ENCODE measurements at places on chromosomes 5 and 9.
A peak's percentile ranks its signal among the peaks of the same experiment; 100 is the strongest.

DNA sequence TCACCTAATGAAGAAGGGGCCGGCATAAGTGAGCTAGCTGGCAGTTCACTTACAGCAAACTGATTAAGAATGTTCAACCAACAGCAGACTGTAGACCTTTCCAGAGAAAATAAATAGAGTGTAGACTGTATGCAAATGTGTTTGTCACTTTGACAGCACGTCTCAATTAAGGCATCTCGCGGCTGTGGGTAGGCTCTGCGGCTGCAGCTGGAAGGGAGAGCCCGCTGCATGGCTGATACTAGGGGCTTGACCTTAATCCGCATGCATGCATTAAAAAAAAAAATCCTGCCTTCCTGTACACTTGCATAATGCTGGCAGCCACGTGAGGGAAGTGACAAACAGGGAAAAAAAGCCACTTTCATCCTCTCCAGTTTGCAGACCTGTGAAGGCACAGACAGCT lies 82.3 kb downstream of the CRB2 start:
- no peak for DNase-seq

DNA sequence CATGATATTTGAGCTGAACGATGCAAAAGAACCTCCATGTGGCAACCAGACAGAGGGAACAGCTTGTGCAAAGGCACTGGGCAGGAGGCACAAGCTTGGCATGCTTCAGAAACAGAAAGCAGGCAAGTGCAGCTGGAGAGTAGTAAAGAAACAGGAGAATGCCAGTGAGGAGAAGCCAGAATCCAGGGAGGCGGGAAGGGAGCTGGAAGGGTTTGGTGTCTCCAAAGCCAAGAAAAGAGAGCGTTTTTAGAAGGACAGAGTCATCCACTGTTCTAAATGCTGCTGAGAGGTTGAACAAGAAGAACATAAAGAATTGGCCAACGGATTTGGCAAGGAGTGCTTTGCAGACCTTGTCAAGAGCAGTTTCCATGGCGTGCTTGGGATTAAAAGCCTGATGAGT lies 124.7 kb downstream of the TLE1 start:
- DNase-seq: no peak

DNA sequence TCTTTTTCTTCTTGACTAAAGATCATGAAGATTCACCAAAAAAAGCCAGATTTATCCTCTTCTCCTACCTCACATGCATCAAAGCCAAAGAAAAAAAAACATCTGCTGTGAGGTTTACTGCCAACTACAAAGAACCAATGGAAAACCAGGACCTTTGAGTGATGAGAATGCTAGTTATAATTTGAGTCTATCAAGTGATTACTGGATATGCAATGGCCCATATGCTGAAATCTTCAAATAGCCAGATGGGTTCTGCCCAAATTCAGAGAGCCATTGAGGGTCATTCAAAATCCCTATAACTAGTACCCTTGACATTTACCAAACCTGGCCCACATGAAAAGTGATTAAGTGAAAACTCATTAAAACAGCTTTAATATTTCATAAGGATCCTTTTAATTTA lies 78.4 kb upstream of the ACO1 start:
- DNase-seq: no peak

DNA sequence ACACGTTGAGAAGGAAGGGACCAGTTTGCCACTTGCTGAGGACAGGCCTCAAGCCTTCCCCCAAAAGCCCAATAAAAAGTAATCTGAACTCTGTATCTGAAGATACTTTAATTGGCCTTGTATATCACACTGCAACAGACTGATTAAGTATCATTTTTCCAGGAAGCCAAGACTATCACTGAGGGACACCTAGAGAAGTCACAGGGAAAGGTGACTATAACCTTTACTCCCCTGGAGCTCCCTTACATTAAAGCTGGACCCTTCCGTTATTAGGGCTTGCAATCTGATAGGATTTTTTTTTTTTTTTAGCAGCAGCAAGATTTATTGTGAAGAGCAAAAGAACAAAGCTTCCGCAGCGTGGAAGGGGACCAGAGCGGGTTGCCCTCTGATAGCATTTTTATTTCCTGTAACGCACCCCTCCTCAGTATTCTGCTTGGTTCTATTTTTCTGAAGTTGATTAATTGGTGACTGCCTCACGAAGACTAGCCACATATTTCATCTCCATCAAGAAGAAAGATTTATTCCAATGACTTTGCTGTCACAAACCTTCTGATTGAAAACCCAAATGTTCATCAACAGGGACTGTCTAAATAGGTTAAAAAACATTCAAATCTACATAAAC lies 2.7 kb downstream of the CDC14B start:
- DNase-seq: no peak

- DNase-seq: no peak
These were observed 129.7 kb upstream of the IQGAP2 start for GRCh38 chr5:76273206-76273885.

GRCh38 chr9:136711751-136712689 lies at the start of gene DIPK1B:
Gene DIPK1B (plus strand): TSS chr9:136712572. CDS start chr9:136712666, 94 bp downstream.
- no peak for DNase-seq

GRCh38 chr5:67181648-67182221 lies 14.9 kb downstream of the CD180 start:
- no peak for DNase-seq

- DNase-seq: no peak
These were observed 116.6 kb downstream of the DROSHA start for GRCh38 chr5:31415009-31415923.

DNA sequence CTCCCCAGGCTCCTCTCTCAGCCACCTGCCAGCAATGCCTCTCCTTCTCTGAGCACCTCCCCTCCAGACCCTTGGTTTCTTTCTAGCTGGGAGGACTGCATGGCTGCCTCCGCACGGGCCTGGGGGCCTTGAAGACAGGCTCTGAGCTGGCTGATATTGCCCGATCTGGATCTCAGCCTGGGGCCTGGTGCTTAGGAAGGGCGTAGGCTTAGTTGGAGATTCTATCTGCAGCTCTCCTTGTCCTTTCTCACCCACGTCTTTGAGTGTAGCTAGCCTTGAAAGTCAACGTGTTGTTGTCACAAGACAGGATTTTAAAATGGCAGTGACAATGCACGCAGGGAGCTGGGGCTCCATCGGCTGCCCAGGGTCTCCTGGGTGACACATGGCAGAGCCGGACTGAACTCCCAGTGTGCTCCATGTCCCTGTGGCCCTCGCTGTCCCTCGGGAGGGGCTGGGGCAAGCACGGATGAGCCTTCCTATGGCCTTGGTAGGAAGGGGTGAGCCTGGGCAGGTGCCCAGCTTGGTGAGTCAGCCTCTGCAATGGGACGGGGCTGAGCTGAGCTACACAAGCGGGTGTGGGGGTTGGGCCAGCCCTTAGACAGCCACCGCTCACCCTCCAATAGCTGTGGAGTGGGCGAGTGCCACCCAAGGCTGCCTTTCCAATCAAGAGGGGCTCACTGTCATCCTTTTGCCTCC lies 9.4 kb downstream of the ADAMTSL2 start:
- DNase-seq: no peak

- no peak for DNase-seq
These were observed 4.8 kb downstream of the IRX1 start for GRCh38 chr5:3600106-3601060.

- DNase-seq: no peak
These were observed 175.3 kb upstream of the KLF9 start for GRCh38 chr9:70589571-70590314.

- DNase-seq: no peak
These were observed 22.5 kb downstream of the ANKHD1 start for GRCh38 chr5:140424135-140424534.

- DNase-seq: no peak
These were observed 26.3 kb upstream of the FAT2 start for GRCh38 chr5:151617383-151617840.

GRCh38 chr5:54090495-54091120 lies 219.8 kb downstream of the ARL15 start:
- peak; percentile 52 for DNase-seq

GRCh38 chr5:104513121-104513602 lies 950.6 kb upstream of the NUDT12 start:
- no peak for DNase-seq

DNA sequence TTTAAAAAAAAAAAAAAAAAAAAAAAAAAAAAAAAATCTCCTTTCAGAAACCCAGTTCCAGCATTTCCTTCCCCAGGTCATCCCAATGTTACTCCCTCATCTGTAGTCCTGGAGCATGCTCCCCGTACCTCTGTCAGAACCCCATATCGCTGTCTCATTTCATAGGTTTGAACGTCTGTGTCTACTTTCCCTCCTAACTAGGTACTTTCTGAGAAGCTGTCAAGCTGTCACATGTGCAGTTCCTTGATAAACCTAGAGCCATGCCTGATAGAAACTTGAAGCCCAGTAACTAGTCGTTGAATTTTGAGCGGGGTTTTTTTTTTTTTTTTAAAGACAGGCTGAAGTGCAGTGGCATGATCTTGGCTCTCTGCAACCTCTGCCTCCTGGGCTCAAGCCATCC lies 15.6 kb downstream of the EXOSC3 start:
- DNase-seq: no peak

GRCh38 chr9:33264003-33264472 lies 470 bp downstream of the BAG1 start:
- DNase-seq: no peak

DNA sequence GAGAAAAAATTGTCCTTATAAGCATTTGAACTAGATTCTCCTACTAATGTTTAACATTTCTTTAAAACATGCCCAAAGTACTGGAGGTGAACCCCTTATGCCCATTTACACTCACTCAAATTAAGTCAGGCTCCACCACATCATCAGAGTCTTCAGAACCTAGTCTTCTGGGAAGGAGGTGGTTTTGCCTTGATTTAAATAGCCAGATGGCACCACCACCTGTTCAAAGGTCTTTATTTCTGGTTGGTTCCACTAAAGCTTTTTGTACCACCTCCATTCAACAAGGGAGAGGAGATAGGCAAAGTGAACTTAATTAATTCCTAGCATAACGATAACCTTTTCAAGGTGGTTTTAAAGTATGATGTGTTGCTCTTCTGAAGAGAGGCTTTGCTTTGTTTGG lies 189.5 kb downstream of the SLF1 start:
- DNase-seq: no peak

- no peak for DNase-seq
These were observed 43.7 kb upstream of the ITGA1 start for GRCh38 chr5:52743970-52744369.

GRCh38 chr9:14967450-14968321 lies 57.5 kb upstream of the FREM1 start:
- no peak for DNase-seq

DNA sequence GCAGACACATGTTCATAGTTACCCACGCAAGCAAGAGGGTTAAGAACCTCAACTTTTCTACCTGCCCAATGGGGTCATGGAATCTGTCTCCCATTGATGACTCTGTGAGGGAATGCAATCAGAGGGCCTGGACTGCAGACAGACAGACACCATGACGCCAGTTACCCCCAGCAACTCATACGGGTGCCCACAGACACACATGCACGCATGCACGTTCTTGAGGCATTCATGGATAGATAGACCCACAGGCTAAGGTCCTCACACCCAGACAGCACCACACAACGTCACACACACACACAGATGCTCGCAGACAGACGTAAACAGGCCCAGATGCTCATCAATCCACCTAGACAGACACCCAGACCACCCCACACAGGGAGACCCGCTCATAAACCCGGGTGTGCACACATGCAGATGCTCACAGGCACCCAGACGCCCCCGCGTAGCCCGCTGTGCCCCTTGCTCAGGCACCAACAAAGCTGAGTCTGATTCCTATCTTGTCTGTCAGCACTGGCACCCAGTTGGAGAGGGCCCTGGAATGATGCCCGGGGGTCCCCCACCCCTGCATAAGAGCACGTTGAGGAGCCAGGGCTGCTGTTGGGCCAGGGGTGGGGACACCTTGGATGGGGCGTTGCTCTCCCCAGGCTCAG lies 23.6 kb downstream of the LHX2 start:
- no peak for DNase-seq

- DNase-seq: peak; percentile 40
These were observed 115.1 kb downstream of the CDC42SE2 start for GRCh38 chr5:131378721-131379541.

- no peak for DNase-seq
These were observed 17.9 kb downstream of the FCN1 start for GRCh38 chr9:134899818-134900217.

GRCh38 chr5:146448783-146449519 lies 1.8 kb downstream of the TCERG1 start:
- no peak for DNase-seq

DNA sequence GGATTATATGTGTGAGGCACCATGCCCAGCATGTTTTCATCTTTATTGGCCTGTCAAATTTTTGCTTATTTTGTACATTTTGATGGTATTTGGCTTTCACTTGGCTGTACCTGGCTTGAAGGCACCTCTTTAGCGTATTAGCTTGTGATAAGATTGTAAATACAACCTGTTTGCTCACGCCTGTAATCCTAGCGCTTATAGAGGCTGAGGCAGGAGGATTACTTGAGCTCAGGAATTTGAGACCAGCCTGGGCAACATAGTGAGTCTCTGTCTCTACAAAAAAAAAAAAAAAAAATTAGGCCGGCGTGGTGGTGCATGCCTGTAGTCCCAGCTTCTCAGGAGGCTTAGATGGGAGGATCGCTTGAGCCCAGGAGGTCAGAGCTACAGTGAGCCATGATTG lies 11.3 kb downstream of the SEC24A start:
- no peak for DNase-seq

DNA sequence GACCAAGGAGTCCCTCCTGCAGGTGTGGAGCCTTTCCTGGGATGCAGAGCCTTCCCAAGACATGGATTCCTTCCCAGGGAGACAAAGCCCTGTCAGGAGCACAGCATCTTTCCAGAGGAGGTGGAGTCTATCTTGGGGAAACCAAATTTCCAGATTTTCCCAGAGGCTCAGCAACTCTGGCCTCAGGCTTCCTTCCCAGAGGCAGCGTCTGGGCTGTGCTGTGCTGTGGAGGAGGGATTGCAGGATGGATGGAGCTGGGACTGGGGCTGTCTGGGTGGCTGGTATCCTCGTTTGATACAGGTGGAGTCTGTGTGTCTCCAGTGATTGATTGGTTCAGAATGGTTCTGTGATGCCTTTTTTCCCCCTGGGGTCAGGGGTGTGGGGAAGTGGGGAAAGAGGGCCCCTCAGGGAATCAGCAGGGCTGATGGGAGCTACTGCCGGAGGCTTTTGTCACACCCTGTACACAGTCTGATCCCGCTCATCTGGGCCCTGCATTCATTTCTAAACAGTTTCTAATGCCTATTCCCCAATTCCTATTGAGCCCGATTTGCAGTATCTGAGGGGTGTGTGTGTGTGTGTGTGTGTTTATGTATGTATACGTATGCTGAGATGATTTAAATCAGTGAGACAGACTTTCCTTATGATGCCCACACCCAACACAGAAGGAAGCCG lies 16.0 kb downstream of the OR13J1 start:
- no peak for DNase-seq

GRCh38 chr9:33466565-33467495 lies 6.9 kb downstream of the NOL6 start:
- DNase-seq: peak; percentile 7

GRCh38 chr5:88675708-88676636 lies 207.0 kb downstream of the MEF2C start:
- peak; percentile 83 for DNase-seq

GRCh38 chr9:27365707-27366376 lies 68.9 kb upstream of the EQTN start:
- no peak for DNase-seq
